Right cardiac atrium (tissue), 5 donors: ENCODE measurements at places on chromosomes 5 and 9. TPM values are rescaled to one million over a fixed set of nuclear protein-coding genes. Genes with fewer than 3 reads are reported as not detected.

The NTNG2 gene
- 8.6 TPM for polyA plus RNA-seq

The TBC1D2 gene
- polyA plus RNA-seq, result 1.6 TPM

The GARIN3 gene
- polyA plus RNA-seq, result not detected

The DMRT3 gene
- polyA plus RNA-seq, result not detected

The SEMA4D gene
- 13.0 TPM for polyA plus RNA-seq

The ENG gene
- polyA plus RNA-seq, result 362 TPM

The CNTFR gene
- polyA plus RNA-seq, result 55.0 TPM

The CD74 gene
- 201 TPM for polyA plus RNA-seq

The KIF20A gene
- polyA plus RNA-seq, result 0.18 TPM

The STPG3 gene
- 0.23 TPM for polyA plus RNA-seq

The SGCD gene
- 23.2 TPM for polyA plus RNA-seq

The ZDHHC11 gene
- polyA plus RNA-seq, result 5.8 TPM

The INVS gene
- 3.0 TPM for polyA plus RNA-seq

The PTPRD gene
- 1.3 TPM for polyA plus RNA-seq

The LOX gene
- 8.4 TPM for polyA plus RNA-seq

The ATP10B gene
- 0.25 TPM for polyA plus RNA-seq

The EIF4E1B gene
- not detected for polyA plus RNA-seq

The C5orf58 gene
- polyA plus RNA-seq, result 0.68 TPM

The EFCAB9 gene
- polyA plus RNA-seq, result not detected

The C7 gene
- polyA plus RNA-seq, result 518 TPM

The MCC gene
- 6.9 TPM for polyA plus RNA-seq

The TAF11L14 gene
- not detected for polyA plus RNA-seq

The TIFAB gene
- polyA plus RNA-seq, result not detected

The SPINK13 gene
- polyA plus RNA-seq, result 0.72 TPM

The RANBP3L gene
- polyA plus RNA-seq, result 1.0 TPM

The ADAMTSL2 gene
- polyA plus RNA-seq, result 37.3 TPM

The NEUROG1 gene
- not detected for polyA plus RNA-seq

The DNAH5 gene
- 0.02 TPM for polyA plus RNA-seq

The OR1K1 gene
- polyA plus RNA-seq, result not detected

The PCDHA5 gene
- polyA plus RNA-seq, result 0.02 TPM

The IFNA21 gene
- polyA plus RNA-seq, result not detected

The ZBTB6 gene
- polyA plus RNA-seq, result 2.9 TPM
